ENCODE measurements at places on chromosomes 5 and 9.
A peak's percentile ranks its signal among the peaks of the same experiment; 100 is the strongest.

DNA sequence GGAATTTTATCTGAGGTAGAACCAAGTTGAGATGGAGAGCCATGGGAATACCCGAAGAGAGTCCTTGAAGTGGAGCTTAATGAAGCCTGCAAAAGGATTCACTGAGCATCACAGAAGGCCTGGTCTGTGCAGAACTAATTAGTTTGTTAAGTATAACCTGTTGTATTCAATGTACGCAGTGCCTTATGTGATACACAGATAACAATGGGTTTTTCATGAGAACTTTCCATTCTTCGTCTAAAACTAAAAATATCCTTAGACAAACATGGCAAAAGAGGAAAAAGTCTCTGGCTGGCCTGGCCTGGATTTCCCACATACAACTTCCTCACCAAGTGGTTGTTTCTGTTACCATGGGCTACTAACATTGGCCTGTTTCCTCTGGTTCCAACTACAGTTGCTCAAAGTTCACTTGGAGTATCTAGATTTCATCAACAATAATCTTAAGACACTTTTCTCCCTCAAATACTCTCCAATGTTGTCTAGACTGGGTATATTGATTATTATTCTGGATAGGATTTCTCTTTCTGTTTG is 237.6 kb upstream of the ZNF462 start:
- DNase-seq = no peak

DNA sequence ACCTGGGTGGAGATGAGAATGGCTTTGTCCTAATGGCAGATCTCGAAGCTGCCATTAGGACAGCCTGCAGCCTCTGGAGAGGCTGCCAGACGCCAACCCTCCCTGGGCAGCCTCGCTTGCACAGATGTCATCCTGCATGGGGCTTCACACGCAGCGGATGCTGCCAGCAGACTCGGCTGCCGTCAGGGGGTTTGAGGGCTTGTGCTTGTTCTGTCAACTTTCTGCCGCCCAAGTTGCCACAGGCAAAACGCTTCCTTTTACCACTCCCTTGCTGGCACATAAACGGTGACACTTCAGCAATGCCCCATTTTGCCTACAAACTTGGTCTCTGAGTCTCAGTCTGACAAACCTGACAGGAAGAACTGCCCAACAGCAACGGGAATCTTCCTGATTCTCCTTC is 24.7 kb downstream of the DAP start:
- DNase-seq = no peak

- no peak for DNase-seq
These were observed 21.5 kb upstream of the WDR38 start for GRCh38 chr9:124831642-124832364.

DNA sequence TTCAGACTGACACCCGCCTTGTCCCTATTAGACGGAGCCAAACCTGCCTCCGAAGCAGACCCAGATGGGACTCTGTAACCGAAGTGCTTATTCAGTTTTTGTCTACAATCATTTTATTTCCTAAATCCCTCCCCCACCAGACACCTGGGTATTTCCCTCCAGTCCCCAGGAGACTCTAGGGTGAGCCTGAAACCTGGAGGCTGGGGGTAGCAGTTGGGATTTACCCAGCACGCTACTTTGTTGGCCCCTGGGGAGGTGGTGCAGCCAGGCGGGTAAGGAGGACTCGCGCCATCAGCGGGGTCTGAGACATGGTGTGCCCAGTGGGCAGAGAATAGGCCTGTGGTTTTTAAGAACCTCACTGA is 1.3 kb upstream of the LHX2 start:
- no peak for DNase-seq

- DNase-seq = peak; percentile 78
These were observed 245.7 kb upstream of the SLC30A5 start for GRCh38 chr5:68848091-68848490.

- DNase-seq = peak; percentile 27
These were observed 4.6 kb upstream of the TXN start for GRCh38 chr9:110260911-110261310.

GRCh38 chr5:116299746-116300640 is 215.2 kb downstream of the COMMD10 start:
- peak; percentile 30 for DNase-seq

DNA sequence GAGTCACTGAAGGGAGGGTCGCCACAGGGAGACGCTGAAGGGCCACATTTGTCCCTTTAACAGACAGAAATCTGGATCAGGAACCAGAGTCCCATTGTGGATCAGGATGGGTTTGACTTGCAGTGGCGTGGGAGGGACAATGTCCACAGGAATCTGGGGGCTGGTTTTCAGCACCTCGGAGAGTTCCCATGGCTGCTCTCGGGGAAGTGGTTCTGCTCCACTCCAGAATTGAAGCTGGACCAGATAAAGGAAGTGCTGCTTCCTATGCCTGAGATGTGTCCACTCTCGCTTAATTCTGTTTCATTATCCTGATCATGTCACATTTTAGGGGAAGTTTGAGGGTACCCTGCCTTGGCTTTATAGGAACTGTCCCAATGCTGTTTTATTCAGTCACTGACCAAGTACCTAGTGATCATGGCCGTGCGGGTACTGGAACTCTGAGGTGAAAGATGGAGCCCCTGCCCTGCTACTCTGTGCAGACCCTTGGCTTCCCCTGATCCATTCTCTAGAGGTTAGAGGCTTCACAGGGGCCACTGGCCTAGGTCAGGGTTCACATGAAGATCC is 28.7 kb downstream of the ENHO start:
- peak; percentile 50 for DNase-seq
